Fibroblast of villous mesenchyme (primary cell): ENCODE measurements at places on chromosomes 13 and 19. TPM values are rescaled to one million over a fixed set of nuclear protein-coding genes. Genes with fewer than 3 reads are reported as not detected.

Gene LINGO3
- total RNA-seq, result under 0.01 TPM in 1 of 2 replicates, not detected in the other

DNA sequence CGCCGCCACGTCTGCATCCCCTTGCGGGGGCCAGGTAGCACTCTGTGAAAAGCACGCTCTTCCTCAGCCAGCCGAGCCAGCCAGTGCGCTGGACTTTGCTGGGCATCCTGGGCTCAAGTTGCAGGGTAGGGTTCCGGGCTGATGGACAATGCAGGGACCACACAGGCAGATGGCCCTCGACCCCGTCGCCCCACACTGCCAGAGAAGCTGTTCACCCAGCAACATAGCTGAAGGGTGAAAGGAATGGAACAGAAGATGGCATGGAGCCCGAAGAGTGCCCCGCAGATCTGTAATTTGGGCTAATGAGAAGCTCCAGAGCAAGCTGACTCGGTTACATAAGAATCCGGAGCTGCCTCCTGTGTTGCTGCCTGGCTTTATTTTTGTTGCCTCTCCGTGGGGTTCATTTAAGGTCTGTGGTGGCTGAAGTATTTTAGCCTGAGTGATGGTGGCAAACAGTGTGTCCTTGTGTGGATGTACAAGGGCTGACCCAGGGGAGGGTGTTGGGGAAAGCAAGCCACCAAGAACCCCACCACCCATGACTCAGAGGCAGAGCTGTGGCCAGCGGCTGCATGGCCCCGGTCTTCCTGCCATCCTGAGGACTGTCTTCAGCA, 105.8 kb downstream of the SOX1 start:
- no peak for DNase-seq

Gene KLK1
- not detected in 2 replicates for total RNA-seq

Gene ZNF813
- total RNA-seq, result 1.9 and 3.0 TPM in 2 replicates

DNA sequence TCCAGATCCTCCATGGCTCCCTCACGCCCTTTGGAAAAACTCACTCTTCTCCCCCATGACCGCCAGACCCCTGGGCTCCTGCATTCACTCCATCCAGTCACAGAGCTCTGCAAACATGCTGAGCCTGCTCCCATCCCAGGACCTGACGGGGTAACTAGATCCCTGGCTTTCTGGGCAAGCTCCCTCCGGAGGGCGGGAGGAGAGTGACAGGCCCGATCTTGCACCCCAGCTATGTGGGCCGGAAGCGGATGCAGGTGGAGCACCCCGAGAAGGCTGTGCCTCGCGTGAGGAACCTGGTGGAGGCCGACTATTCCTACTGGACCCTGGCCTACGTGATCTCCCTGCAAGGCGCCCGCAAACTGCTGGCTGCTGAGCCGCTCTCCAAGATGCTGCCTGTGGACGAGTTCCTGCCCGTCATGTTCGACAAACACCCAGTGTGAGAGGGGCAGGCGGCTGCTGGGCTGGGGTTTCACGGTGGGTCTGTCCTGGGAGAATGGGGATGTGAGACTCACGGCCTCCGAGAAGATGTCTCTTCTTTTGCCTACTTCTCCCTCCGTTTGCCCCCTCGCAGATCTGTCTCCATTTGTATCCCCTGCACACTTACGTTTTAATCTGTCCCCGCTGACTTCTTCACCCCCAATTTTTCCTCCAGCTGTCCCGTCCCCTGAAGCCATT, 25.2 kb downstream of the COLGALT1 start:
- no peak for DNase-seq

DNA sequence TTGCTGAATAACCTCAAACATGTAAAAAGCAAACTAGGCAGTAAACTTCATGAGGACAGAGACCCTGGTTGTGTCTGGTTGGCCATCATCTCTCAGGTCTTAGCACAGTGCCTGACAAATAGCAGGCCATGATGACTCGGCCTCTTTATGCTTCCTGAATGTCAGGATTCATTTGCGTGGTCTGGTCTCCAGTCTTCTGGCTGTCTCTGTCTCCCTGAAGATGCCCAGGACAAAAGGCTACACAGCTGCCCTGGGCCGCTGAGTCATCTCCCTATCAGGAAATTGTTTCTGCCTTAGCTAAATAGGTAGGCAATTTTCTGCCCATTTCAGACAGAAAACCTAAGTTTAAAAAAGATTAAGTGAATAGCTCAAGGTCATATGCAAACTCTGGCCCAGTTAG, 84.1 kb upstream of the FNDC3A start:
- peak; percentile 53 for DNase-seq

Gene S1PR4
- total RNA-seq, result not detected in 2 replicates

Gene FUT2
- total RNA-seq, result not detected in 2 replicates

GRCh38 chr13:91219201-91219600, 128.3 kb upstream of the MIR17HG start:
- no peak for DNase-seq

Gene CATSPERD
- total RNA-seq, result not detected in 2 replicates

- DNase-seq, result no peak
These were observed 1.4 kb downstream of the LRFN3 start for GRCh38 chr19:35937345-35938281.

Gene CYP2F1
- total RNA-seq, result not detected in 2 replicates

DNA sequence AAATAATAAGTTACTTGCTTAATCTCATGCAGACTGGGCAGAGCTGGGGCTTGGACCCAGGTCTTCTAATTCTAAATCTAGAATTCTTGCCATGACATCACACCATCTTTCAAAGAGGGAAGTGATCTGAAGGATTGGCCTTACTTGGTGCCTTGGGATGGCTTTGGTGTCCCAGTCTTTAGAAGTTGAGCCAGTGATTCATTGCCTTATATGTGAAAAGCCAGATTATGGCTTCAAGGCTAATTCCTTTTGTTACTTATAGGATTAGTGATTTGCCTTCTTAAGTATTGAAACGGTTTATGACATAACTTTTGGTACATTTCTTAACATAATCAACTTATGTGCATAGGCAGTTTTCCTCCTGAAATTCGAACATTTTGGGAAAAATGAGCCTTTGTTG, 14.9 kb downstream of the COG3 start:
- no peak for DNase-seq

Gene WDR88
- not detected in 2 replicates for total RNA-seq

DNA sequence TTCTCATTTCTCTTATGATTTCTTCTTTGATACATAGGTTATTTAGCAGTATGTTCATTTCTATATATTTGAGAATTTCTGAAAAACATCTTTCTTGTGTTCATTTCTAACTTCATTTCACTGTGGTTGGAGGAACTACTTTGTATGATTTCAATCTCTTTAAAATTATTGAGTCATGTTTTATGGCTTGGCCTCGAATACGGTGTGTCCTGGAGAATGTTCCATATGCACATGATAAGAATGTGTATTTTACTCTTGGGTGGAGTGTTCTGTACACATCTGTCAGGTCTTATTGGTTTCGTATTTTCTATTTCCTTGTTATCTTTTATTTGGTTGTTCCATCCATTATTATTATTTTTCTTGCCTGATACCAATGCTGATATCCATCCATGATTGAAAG, 22.9 kb downstream of the DNM2 start:
- DNase-seq, result peak; percentile 34

Gene CPB2
- total RNA-seq, result not detected in 2 replicates

Gene CYP2S1
- total RNA-seq, result 1.6 and 1.7 TPM in 2 replicates

Gene ZNF580
- 5.5 and 5.6 TPM in 2 replicates for total RNA-seq

- DNase-seq, result no peak
These were observed 1314.9 kb downstream of the PCDH9 start for GRCh38 chr13:65915195-65915594.

- DNase-seq, result no peak
These were observed 437.6 kb upstream of the ARGLU1 start for GRCh38 chr13:107005577-107005976.

DNA sequence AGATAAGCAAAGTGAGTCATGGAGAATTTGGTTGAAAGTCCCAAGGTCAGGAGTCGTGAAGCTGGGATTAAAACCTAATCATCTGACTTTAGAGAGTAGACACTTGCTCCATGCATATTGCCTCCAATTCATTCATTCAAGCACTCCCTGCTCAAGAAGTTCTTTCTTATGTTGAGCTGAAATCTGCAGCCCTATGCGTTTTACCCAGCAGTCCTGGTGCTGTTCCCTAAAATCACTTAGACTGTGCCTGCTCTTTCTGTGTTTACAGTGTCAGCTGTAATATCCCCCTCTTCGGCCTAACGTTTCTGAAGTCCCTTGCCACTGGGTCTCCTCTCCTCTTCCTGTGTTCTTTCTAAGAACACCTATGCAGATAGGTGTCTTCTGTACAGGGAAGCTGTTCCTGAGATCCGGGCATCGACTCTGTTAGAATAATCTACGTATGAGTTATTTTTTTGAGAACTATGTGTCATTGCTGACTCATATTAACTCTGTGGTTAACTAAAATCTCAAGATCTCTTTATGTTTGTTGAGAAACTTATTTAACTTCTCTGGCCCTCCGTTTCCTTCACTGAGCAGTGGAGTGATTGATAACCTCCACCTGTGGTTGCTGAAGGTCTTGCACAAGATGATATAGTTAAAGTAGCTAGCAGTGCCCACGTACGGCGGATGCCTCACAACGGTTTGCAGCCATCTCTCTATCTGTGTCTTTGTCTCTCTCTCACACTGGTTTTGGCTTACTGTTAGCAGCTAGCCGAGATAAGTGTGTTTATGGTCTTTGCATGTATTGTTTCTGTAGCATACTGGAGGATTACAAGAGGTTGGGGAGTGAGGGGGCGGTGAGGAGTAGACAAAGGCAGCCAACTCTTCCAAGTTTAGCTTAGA, 4.7 kb downstream of the ALOX5AP start:
- peak; percentile 90 for DNase-seq

- DNase-seq, result no peak
These were observed 7.7 kb upstream of the LRG1 start for GRCh38 chr19:4547303-4548237.

DNA sequence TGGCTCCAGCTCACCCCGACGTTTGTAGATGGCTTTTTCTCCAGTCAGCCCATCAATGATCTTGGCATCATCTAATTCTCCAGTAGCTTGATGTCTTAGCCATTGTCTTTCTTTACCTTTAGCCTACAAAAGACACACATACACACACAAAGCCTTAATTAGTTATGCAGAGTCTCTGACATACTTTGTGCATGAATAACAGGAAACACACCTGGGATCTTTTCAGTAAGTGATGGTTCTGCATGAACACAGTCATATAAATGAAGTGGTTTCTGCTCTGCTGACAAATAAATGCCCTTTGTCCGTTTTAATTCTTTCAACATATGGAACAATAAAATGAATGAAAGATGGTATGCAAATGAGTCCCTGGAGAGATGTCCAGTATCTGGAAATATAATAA, 133.3 kb downstream of the RGCC start:
- no peak for DNase-seq

GRCh38 chr19:30227012-30227621, 145.1 kb upstream of the ZNF536 start:
- DNase-seq, result peak; percentile 2

Gene IGLON5
- not detected in 2 replicates for total RNA-seq

DNA sequence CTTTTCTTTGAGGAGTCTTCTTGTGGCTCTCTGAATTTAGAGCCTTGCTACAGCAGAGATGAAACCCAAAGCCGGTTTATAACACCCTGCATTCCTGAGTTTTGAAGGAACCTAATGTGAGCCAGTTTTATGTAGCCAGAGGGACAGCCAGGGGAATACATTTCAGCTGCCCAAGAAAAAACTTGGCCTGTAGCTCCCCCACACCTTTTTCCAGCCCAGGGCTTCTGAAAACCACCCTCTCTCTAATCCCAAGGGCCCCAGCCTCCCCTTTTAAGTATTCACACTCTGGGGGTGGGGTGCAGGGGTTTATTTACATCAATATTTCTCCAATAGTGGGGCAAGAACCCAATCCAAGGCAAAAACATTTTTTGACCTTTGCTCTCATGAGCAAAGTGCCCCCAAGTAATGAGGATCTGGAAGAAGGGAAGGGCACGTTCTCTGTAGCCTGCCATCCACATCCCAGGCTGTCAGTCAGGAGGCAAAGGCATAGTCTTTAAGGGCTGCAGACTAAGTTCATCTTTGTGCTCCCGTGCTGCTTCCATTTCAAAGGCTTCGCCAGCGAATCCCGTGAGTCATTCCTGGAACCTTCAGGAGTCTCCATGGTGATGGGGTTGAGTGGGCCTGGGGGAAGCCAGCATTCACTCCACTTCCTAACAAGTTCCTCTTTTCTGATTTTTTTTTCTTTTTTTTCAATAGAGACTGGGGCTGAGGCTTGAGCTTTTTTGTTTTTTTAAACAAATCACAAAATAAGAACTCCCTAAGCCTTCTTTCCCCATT, 33.2 kb upstream of the MEDAG start:
- peak; percentile 81 for DNase-seq
